ENCODE measurements at places on chromosomes 11 and 22.

- DNase-seq, result no peak
Measured at GRCh38 chr11:94727819-94728218, 40.3 kb upstream of the AMOTL1 start.

GRCh38 chr11:11409901-11410300, 56.9 kb upstream of the CSNK2A3 start:
- no peak for DNase-seq

DNA sequence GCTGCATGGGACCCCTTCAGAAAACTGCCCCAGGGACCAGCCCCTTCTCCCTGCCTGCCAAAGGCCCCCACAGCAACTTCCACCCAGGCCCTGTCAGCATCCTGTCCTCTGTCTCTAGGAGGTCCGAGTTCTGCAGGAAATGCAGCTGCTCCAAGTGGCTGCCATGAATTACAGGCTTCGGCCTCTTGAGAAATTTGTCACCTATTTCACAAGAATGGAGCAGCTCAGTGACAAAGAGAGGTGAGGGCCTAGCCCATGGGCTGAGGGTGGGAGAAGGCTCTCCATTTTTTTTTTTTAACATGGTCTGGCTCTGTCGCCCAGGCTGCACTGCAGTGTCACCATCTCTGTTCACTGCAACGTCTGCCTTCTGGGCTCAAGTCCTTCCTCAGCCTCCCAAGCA, 7.3 kb downstream of the RGL4 start:
- no peak for DNase-seq

DNA sequence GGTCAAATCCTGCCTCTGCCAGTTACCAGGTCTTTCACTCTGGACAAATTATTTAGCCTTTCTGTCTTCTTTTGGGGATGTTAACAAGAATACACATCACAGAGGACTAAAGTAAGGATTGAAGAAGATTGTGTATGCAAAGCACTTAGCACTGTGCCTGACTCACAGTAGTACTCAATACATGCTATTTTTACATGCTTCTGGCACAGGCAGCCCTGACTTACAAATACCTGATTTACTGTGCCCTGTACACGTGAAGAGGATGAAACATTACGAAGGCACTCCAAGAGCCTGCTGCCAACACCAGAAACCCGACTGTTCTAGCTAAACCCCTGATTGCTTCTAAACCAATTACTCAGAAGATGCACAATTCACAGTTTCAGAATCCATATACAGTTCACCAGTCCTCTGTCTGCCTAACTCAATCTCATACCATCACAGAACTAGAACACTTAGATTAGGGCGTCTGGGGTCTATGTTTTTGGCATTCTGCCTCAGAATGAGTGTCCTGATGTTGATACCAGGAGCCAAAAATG, 300.9 kb upstream of the DDI1 start:
- DNase-seq, result no peak

GRCh38 chr22:30782613-30783012, 87.9 kb downstream of the OSBP2 start:
- no peak for DNase-seq

DNA sequence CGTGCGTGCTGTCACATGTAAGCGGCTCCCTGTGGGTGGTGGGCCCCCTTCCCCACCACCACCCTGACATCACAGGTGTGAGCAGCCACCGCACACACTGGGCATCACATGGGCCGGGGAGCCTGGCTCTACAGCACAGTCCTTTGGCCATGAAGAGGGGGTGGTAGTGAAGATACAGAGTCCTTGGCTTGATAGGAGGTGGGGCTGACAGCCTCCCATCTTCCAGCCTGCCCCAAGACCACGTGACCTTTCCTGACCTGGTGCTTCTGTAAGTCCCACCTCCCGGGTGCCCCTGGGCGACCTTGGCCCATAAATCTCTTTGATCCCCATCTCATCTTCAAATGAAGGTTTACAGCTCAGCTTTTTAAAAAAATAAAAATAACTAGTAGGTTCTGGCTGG, 21.2 kb upstream of the MGAT3 start:
- no peak for DNase-seq

DNA sequence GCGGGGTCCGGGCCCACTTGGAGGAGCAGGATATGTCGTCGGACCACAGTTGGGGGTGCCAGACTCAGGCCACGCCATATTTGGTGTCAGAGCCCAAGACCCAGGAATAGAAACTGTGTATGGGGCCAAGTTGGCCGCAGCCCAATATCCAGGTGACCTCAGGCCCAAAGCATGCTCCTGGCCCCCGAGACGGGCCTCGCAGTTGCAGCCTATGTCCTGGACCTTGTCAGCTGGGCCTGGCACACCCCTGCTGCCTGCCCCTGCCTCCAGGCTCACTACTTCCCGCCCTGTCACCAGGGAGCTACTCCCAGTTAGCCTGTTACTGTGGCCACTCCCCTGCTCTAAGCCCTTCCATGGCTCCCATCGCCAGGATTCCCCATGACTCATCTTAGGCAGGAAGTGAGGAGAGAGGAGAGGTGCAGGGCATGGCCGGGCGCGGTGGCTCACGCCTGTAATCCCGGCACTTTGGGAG, 23.1 kb downstream of the A4GALT start:
- DNase-seq, result no peak

GRCh38 chr22:44894321-44894720, 115.5 kb downstream of the PHF21B start:
- DNase-seq, result no peak

GRCh38 chr11:112165049-112165448, 1.2 kb upstream of the IL18 start:
- no peak for DNase-seq

DNA sequence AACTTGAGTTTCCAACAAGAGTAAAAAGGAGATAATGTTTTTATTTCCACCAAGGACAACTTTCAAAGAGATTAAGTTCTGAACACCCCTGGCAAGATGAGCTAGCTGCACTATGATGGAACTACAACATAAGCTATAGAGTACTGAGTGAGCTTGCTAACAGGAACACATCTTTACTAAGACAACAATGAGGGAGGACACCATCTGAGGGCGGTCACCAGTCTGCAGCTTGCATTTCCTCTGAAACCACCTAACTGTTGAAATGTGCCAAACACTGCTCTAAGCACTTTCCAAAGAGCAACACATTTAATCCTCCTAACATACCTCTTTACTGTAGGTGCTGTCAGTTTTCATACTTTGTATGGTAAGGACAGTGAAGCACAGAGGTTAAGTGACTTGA, 68.4 kb downstream of the TCF20 start:
- no peak for DNase-seq

GRCh38 chr22:47151490-47151889, 389.0 kb downstream of the TBC1D22A start:
- DNase-seq, result no peak

DNA sequence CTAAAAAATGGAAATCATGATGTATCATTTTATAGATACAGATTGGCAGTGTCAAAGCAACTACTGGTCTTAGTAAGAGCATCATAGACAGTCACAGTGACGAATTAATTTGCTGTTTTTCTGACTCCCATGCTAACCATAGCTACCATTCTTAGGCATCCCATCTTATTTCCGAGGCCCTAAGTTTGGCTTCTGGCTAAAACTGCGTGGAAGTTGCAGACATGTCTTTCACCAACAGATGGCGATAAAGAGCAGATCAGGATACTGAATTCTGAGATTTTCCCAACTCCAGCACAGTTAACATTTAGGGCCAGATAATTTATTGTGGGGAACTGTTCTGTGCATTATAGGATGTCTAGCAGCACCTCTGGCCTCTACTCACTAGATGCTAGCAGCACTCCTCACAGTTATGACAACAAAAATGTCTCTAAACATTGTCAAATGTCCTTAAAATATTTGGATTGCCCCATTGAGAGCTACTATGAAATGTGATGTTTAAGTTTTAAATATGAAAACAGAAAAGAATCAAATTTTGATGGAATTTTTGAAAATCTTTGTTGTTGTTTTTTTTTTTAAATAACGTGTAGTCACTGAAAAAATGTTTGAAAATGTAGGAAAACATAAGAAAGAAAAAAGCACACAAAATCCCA, 16.3 kb downstream of the OR2AG2 start:
- DNase-seq, result no peak

GRCh38 chr11:116718955-116719501, 53.8 kb downstream of the BUD13 start:
- DNase-seq, result no peak

DNA sequence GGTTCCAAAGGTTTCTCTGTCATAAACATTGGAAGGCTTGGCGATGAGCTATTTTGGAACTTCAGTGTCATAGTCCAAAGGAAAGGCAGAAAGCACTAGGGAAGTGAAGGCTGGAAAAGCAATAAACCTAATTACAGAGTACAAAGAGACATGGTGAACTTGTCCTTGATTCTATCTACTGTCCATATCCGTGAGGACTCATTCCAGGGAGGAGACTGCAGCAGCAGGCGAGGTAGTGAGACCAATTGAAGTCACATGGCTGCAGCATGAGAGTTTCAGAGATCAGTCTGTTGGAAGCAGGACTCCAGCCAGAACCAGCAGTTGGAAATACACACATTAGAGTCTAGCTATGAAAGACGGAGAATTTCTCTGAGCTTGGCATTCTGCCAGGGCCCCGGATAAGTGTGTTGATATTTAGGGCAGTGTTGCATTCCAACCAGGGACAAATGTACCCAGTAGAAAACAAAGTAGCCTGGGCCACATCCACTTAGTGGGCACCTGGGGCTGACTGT, 54.1 kb upstream of the ARHGAP42 start:
- no peak for DNase-seq
